ENCODE measurements at places on chromosomes 7 and 10. TPM values are rescaled to one million over a fixed set of nuclear protein-coding genes. Genes with fewer than 3 reads are reported as not detected.

GRCh38 chr10:109988212-109988596, 19.6 kb upstream of the ADD3 start:
- no peak for DNase-seq

- no peak for DNase-seq
Measured at GRCh38 chr10:49133706-49134248, at the start of gene FAM170B. FAM170B (minus strand) TSS chr10:49134021; CDS start chr10:49133918, 103 bp downstream.

- no peak for DNase-seq
Measured at GRCh38 chr10:35626971-35627507, 15.1 kb downstream of the FZD8 start.

DNA sequence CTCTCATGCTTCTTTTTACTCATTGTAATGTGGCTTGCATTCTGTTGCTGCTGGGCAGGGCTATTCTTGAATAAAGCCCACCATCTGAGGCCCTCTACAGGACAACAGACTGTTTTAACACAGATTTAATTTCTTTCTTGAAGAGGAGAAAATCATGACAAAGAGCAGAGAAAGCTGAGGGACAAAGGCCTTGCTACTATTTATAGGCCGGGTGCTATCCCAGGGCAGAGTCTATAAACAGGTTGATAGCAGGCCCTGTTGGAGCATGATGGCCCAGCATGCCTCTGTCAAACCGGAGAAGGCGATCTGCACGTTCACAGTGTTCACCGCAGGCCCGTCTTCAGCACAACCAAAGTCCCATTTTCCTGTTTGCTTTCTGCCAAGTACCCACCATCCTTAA, 3.0 kb downstream of the VIPR2 start:
- DNase-seq = no peak

DNA sequence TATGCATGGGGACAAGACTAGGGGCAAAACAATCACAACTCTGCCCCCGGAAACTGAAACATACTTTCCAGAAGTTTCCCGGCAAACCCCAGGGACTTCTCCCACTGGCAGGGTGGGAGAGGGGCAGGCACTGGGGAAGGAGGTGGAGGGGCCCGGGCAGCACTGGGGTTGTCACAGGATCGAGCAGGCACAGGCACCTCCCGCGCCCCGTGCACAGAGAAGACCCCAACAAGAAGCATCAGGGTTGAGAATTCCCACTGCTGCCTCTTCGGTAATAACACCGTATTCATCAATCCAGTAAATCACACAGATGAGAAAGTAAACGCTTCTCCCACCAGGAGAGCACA, 490.5 kb downstream of the PTPRN2 start:
- no peak for DNase-seq

DNA sequence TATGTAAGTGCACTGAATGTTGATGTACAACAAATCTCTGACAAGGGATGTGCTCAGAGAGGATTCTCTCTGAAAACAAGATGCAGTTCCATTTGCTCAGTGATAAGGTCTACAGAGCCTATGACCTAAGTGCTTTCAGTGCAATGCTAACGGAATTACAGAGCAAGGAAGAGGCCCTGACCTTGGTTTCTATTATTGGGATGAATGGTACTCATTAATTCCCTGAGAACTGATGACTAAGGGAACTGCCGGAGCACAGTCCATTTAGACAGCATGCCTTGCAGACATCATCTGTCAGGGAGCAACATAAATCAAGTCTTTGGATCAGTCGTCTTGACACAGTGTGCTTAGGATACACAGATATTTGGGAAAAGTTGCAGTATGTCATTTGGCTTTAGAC, 340.8 kb downstream of the PHTF2 start:
- no peak for DNase-seq

GRCh38 chr7:24949884-24950283, 30.1 kb downstream of the OSBPL3 start:
- no peak for DNase-seq

- DNase-seq = no peak
Measured at GRCh38 chr7:141427134-141427533, 124.1 kb upstream of the AGK start.

- DNase-seq = no peak
Measured at GRCh38 chr10:121583258-121583657, 15.0 kb downstream of the FGFR2 start.

GRCh38 chr10:79055100-79055782, 13.5 kb upstream of the ZMIZ1 start:
- DNase-seq = no peak

GRCh38 chr7:79502151-79502550, 48.7 kb upstream of the MAGI2 start:
- no peak for DNase-seq

- DNase-seq = no peak
Measured at GRCh38 chr7:101996131-101996691, 178.8 kb downstream of the CUX1 start.

DNA sequence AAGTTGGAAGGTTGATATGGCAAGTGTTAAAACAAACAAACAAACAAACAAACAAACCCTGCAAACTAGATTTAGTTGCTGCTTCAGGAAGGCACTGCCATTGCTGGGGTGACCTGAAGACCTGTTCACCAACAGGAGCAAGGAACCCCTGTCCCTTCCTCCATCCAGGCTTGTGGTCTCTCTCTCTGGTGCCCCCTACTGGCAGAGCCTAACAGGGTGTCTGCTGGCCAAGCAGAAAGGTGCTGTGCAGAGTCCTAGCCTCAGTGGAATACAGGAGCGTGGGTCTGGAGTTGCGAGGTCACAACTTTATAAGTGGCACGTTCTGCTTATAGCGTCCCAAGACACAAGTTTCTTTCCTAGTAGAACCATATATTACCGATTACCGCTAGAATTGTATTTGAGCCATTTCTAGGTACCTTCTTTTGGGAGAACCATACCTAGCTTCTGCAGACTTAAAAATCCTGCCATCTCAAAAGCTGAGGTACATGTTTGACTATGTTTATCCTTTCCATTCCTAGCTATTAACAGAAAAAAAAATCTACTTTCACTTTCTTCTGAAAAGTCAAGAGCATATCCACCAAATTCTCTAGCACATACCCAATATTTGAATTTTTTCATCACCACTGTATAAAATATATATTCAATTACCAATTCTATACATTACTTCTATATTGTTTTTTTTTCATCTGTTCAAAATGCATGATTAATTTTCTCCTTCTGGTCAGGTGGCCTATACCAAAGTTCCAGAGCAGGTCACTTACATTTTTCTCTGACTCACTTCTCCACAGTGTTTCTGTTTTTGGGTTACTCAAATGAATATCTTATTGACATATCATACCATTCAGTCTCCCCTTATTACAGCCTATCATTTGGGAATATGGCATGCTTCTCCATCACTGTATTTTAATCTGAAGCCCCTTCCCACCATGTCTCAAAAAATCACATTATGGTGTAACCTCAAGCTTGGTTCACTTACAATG, 29.1 kb upstream of the CALD1 start:
- peak; percentile 69 for DNase-seq

DNA sequence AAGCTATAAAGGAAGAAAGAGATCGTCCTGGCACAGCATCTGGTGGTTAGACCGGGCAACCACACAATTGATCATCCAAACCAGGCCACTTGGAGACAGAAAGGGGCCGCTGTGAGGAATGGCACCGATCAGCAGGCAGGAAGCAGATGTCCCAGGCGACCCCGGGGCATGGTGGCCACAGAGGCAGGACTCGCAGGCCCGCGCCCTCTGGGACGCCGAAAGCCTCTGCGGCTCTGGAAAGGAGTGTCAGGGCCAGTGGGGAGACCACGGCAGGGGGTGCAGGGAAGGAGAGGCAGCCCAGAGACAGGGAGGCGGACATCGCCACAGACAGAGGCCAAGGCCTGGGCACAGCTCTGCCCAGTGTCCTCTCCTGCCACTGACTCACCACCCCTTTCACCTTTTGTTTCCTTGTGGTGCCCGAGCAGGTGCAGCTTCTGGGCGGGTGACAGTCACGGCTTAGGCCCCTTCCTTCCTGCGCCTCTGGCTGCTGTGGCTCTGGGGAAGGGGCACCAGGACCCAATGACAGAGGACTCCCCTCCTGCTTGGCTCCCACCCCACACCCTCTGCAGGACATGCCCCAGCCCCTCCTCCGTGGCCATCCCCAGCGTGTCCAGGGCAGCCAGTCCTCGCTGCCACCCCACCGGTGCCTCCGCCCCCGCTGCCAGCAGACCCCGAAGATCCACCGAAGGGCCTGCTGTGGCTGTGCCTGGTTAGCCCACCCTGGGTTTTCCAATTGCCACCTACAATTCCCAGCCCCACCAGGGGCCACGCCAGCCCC, 10.9 kb downstream of the STK32C start:
- DNase-seq = no peak

DNA sequence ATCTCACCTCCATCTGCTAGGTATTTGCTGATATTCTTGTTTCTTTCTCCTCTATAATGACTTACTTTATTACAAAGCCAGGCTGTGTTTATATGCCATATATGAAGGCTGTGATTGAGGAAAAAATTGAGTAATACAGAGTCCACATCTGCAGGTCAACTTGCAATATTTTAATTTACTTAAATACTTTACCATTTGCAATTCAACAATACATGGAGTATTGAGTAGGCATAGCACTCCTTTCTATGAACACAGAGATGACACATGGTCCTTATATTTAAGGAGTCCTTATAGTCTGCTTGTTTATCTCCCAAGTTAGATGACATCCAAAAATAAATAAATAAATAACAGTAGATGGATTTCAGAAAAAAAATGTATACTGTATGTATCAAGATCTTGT, 96.4 kb downstream of the LRRC18 start:
- no peak for DNase-seq

DNA sequence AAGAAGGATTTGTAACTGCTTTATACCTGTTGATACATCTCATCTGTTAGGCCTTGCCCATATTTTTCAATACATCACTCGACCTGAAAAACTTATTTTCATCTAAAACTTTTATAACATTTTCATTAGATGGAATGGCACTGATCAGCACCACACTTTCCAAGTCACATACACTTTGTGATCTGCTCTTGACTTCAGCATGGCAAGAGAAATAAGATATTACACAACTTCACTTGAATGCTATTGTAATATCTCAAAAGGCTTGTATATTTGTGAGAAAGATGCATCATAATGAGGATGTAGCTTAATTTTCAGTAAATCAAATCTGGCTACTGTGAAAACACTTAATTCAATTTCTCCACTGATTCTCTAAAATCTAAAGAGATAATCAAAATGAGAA, 126.2 kb downstream of the MICU1 start:
- no peak for DNase-seq

- no peak for DNase-seq
Measured at GRCh38 chr10:35913628-35914027, 271.5 kb upstream of the FZD8 start.

GRCh38 chr10:124675261-124675660, 68.9 kb downstream of the FAM53B start:
- DNase-seq = no peak

- DNase-seq = no peak
Measured at GRCh38 chr7:93877742-93878141, 12.8 kb downstream of the TFPI2 start.

- DNase-seq = no peak
Measured at GRCh38 chr10:33376976-33377657, 42.6 kb upstream of the NRP1 start.

GRCh38 chr7:4633012-4633411, 49.1 kb upstream of the FOXK1 start:
- peak; percentile 35 for DNase-seq

Gene ZCWPW1
- 6.5 TPM for total RNA-seq

Gene CACNB2
- total RNA-seq = not detected

Gene EZH2
- 95.9 TPM for total RNA-seq

Gene IL2RA
- 1,110 TPM for total RNA-seq

Gene TFPI2
- total RNA-seq = 0.51 TPM

Gene C10orf90
- total RNA-seq = not detected

Gene OGDHL
- total RNA-seq = 0.67 TPM

Gene LRRC4
- total RNA-seq = 0.53 TPM

Gene TLL2
- 0.09 TPM for total RNA-seq

Gene SPAM1
- not detected for total RNA-seq

Gene WASL
- 8.7 TPM for total RNA-seq

Gene NKX1-2
- not detected for total RNA-seq

Gene CALML3
- not detected for total RNA-seq
